Stimulated activated CD4-positive, alpha-beta T cell treated with anti-CD3 and anti-CD28 coated beads, Interleukin-15, amount 100 ng/mL, for 24 hours (primary cell): ENCODE measurements at places on chromosomes 4 and X.

DNA sequence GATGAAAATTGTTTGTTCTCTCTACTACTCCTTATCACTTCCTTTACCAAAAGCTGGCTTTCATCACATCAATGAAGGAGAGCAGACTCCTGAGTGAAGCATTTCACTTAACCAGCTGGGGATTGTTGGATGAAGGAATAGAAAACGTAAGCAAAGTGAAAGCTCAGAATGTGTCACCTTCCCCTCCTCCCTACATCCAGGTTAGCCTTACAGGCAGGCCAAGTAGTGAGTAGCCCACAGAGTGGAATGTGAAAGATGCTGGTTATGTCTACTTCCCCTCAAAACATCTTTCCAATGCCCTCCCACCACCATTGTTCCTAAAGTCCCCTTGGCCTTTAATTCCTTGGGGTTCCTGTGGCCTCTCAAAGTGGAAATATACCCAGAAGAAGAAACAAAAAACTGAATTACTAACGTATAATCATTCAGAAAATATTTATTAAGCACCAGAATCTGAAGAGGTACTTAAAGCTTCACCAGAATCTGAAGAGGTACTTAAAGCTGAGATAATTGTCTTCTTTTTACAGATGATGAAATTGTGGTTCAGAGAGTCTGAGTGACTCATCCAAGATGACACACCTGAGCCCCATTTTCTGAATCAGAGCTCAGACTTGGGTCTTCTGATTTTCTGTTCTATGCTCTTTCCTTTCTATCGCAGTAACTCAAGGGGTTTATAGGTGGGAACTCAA, 6.5 kb downstream of the P2RY4 start:
- DNase-seq, result no peak

DNA sequence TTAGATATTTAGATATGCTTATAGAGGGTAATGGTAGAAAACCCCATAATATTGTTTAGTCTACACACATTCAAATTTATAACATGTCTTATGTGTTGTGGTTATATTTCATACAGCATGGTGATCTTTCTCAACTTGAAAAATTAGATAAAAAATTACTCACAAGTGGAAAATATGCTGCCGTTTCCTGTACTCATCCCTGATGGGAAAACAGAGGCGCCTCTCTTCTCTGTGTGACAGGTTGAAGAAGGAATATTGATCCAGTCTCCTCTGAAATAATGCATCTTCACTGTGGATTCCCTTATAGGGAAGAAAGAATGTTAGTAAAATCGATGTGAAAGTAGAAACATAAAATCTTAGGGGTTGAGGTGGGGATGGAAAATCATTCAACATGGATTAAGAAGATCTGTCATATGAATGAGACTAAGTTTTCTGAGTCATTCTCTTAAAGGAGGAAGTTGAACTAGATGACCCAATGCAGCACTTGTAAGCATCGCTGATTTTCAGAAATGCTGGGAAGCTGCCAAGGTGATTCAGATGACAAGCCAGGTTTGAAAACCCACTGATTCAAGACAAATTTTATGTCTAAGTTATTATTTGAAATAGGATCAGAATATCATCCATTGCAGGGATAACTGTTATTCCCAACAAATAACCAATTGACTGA, 70.7 kb downstream of the ANKRD50 start:
- no peak for DNase-seq

DNA sequence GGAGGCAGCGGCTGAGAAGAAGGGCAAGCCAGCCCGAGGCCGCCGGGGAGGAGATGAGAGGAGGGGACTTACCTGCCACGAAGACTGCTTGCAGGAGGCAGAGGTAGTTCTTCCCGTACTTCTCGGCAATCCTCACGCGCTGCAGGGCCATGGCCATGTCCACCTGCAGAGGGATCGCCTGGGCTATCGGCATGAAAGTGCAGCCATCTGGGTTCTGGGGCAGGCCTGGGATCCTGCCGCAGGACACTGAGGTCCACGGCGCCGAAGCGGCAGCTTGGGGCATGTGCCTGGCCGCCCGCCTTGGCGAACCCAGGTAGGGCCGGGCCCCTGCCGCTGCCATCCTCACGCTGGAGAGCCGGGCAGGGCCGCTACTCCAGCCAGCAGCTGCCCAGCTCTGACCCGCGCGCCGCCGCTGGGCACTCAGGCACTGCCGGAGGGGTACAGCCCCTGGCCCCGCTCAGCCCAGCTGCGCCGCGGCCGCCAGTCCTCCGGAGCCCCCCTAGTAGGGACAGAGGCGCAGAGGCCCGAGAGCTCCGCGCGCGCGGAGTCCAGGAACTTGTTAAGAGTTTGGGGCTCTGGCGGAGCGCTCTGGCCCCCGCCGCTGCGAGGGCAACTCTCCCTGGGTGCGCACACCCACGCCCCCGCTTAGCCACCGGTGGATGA, 16.0 kb downstream of the MCF2 start:
- no peak for DNase-seq

GRCh38 chr4:79588679-79589078, 180.7 kb upstream of the GK2 start:
- DNase-seq, result no peak

- no peak for DNase-seq
These were observed 57.6 kb upstream of the TBC1D9 start for GRCh38 chr4:140813804-140814203.

DNA sequence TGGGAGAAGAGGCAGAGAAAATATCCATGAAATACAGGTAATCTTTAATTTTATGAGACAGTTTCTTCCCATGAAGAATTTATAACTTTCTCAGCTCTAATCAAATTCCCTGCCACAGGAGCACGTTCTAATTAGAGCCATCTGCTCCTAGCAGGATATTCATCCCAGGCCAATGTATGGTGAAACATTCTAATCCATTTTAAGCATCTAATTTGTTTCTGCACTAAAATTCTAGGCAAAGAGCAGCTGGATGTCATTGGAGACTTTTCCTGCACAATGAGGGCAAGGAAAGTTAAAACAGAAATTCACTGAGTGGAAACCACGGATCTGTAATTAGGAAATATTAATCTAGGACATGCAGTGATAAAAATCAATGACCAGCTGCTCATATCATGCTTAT, 107.7 kb upstream of the ZFP42 start:
- DNase-seq, result no peak

DNA sequence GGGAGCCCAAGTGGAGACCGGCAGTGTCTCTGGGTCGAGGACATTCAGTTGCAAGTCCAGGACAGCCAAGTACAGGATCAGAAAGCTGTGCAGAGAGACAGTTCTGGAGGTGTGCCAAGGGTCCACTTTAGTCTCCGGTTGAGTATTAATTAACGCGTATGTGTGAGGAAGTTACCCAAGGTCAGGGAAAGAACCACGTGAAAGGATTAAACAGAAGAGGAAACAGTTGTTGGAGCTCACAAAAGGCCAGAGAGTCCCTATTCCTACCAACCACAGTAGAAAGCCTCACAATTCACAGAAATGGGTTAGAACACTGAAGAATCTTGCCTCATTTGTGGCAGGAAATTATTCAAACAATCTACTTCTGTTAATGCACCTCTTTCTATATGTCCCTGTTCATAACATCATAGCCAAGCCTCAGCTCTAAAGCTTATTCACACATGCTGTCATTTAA, 17.9 kb upstream of the NSUN7 start:
- DNase-seq, result no peak
